CD8-positive, alpha-beta memory T cell (primary cell): ENCODE measurements at places on chromosomes 13 and 19. TPM values are rescaled to one million over a fixed set of nuclear protein-coding genes. Genes with fewer than 3 reads are reported as not detected.

The CRB3 gene
- total RNA-seq: 0.88 TPM

The CATSPERD gene
- total RNA-seq: not detected

The KCNC3 gene
- total RNA-seq: 0.73 TPM

DNA sequence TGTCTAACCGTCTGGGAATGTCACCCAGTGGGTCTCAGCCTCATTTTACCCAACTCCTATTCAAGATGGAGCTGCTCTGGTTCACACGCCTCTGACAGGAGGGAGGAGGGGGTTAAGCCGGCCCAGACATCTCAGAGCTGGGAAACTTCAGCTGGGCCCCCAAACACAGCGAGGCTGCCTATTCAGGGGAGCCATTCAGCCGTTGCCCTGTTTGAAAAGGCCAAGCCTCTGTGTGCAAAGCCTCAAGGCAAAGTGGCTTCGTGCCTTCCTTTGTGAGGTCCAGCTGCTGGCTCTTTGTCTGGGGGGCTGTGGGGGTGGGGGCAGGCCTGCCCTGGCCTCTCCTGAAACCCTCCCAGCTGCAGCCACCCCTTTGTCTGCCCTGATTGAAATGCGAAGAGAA lies 147.4 kb downstream of the PTPRS start:
- DNase-seq: no peak

GRCh38 chr19:46892252-46893179 lies 31.7 kb downstream of the ARHGAP35 start:
- no peak for DNase-seq

DNA sequence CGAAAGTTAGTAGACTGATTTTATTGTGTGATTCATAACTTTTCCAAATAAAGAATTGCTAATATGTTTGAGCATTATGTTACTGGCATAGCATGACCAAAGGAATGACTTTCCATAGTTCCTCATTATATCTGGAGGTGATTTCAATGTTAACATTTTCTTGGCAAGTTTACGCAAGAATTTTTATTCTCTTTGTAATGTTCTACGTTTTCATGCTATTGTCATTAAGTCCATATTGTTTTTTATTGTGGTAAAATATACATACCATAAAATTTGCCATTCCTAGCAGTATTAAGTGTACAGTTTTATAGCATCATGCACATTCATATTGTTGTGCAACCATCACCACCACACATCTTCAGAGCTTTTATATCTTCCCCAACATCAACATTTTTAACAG lies 14.8 kb downstream of the KCTD12 start:
- DNase-seq: no peak

- no peak for DNase-seq
These were observed 11.8 kb upstream of the PLA2G4C start for GRCh38 chr19:48122421-48122820.

DNA sequence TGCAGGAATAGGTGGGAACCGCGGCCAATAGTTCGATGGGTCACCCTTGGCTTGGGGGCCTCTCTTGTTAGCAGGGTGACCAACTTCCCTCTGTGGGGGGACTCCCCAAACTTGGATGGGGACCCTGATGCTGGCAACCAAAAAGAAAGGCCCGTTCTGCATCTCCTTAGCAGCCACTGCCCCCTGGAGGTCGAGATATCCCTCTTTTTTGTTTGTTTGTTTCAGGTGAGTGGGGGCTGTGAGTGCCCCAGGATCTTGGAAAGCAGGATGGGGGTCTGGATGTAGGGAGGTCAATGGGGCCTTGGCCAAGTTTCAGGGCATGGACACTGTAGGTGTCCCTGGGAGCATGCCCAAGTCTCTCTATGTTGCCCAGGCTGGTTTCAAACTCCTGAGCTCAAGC lies 7.7 kb upstream of the CRTC1 start:
- DNase-seq: no peak

DNA sequence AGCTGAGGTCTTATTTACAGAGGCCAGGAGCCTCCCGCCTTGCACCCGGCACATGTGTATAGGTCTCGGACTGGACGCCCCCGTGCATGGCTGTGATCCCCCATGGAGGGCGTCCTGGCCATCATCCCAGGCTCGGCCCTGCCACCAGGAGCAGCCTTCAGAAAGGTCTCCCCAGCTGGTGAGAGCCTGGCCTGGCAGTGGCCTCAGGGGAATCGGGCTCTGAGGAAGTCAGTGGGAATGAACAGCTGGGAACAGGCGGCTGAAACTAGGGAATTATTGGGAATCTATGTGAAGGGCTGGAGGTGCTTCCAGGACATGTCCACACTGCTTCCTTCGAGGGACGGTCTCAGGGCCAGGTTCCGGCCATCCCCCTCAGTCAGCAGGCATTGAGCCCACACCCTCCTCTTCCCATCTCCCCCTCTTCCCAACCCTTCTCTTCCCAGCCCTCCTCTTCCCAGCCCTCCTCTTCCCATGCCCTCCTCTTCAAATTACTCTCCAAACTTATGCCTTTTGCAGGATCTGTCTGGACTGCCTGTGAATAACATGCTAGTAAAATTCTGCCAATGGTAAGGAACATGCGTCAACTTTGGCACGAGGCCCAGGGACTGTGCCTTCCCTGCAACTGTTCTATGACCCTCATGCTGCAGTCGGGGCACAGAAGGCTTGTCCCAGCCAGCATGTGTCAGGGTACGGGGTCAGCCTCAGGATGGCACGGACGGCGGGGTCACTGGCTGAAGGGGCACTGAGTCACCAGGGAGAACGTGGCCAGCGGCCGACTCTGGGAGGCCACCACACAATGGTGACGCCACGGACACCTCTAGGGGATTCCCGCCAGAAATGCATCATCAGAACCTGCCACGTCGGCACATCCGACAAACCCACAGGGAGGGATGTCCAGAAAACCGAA lies 24.2 kb upstream of the C13orf46 start:
- DNase-seq: no peak
